ENCODE measurements at places on chromosomes 1 and 21.

DNA sequence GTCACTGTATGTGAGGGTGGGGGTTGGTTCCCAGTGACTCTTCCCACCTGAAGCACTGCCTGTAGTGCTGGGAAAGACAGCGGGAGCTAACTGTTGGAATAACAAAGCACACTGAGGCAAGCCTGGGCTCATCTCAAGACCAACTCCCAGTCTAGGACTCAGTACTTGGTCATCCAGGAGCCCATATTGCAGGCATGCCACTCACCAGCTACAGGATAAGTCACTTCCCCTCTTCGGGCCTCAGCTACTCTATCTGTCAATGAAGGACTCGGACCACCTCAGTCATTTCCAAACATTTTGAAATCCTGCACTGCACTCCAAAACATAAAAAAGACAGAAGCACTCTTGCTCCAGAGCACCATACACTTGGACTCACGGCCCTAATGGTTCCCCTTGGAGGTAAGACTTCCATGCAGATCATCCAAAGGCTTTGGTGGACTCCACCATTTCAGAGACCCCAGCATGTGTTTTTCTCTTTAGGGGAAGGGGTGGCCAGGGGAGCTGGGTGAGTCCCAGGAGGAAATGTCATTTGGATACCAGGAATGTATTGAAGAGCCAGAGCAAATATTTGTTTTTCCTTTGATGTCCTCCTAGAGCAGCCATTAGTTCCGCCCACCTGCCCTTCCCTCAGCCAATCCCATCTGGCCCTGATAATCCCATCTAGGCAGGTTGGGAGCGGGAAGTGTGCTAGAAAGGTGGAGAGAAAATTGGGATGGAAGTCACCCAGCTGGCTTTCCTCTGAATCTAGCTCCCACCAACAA lies 3.1 kb downstream of the NUAK2 start:
- DNase-seq, result peak; percentile 54

- no peak for DNase-seq
Observed at GRCh38 chr1:98382986-98383740, 278.4 kb upstream of the SNX7 start.

DNA sequence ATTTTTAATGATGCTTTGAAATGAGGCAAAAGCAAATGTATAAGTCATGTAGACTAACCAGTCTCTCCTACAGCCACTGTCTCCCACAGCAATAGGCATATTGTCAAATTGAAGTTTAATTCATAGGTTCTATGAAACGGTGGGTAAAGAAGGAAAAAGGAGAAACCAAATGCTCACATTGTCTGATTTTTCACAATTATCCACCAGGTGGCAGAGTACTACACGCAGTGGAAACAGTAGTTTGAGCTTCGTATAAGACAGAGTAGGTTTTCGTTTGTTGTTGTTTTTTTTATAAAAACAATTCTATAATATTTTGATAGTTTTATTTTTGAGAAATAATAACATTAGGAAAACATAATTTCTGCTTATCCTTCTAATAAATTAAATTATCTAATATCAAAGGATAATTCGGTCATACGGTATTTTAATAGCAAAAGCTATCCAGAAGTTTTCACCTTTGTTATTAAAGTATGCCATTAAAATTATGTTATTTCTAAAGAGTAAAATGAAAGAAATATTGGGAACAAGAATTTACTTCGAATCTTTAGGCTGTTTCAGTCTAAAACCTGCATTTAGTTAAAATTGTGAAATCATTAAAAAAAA lies 39.1 kb downstream of the TYW3 start:
- DNase-seq, result no peak

GRCh38 chr1:185463011-185463410 lies 146.0 kb upstream of the IVNS1ABP start:
- DNase-seq, result no peak

DNA sequence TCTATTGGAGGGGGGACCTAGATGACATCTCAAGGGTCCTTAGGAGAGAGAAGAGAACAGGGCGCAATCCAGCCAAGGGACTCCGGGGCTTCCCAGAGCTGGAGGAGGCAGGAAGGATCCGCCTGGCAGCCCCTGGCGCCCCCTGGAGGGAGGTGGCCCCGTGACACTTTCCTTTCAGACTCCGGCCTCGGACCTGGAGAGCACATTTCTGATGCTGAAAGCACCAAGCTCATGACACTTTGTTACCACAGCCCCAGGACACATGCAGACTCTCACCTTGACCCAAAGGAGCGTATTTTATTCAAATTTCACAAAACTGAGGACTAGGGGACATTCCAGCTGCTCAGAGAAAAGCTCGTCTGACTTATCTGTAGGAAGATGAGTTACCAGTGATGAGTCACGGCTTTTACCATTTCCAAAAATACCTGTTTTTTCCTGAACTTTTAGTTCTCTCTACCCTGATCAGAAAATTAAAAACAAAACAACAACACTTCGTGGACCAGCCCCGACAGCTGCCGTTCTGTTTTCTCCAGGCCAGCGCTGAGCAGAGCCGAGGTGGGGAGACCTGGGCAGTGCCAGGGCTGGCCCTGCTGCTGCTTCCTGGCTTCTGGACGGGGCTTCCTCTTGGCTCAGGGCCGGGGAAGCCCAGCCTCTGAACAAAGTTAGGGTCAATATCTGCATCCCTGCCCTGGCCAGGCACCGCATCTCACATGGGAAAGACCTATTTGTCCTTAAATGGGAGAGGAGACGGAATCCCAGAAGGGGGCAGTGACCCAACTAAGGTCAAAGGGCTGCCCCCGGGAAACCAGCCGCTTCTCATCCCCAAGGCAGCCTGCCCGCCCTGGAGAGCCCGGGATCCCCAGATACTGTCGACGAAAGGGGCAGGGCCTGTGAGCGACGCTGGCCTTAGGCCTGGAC lies 21.6 kb upstream of the POFUT2 start:
- DNase-seq, result peak; percentile 70

GRCh38 chr1:23216771-23217420 lies 406 bp downstream of the HTR1D start:
- DNase-seq, result no peak

- DNase-seq, result no peak
Observed at GRCh38 chr1:218718206-218718605, 373.1 kb downstream of the TGFB2 start.

GRCh38 chr1:53255031-53255430 lies 16.7 kb upstream of the MAGOH start:
- DNase-seq, result no peak

DNA sequence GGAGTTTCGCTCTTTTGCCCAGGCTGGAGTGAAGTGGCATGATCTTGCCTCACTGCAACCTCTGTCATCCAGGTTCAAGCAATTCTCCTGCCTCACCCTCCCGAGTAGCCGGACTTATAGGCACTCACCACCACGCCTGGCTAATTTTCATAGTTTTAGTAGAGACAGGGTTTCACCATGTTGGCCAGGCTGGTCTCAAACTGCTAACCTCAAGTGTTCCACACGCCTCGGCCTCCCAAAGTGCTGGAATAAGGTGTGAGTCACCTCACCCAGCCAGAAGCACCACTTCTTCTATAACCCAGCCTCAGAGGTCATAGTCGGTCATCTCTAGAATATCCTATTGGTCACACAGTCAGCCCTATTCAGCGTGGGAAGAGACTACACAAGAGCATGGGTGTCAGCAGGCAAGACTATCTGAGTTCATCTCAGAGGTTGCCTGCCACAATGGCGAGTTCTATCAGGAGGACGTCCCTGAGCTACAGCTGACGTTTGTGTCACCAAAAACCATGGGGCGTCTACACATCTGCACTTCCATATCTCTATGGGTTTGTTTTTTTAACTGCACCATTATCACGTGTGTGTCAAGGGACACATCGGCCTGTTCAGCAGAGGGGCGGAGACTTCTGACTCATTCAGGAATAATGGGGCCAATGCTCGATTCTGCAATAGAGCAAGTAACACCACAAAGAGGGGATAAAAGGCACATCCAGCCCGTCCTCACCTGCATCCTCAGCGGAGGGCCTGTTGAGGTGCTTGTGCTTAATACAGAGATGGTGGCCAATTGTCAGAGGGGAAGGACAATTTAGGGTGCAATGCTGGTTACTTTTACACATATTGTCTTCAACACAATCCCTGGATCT lies 256.3 kb upstream of the IRF2BP2 start:
- DNase-seq, result peak; percentile 58

- no peak for DNase-seq
Observed at GRCh38 chr1:2292725-2293450, 64.8 kb downstream of the SKI start.

DNA sequence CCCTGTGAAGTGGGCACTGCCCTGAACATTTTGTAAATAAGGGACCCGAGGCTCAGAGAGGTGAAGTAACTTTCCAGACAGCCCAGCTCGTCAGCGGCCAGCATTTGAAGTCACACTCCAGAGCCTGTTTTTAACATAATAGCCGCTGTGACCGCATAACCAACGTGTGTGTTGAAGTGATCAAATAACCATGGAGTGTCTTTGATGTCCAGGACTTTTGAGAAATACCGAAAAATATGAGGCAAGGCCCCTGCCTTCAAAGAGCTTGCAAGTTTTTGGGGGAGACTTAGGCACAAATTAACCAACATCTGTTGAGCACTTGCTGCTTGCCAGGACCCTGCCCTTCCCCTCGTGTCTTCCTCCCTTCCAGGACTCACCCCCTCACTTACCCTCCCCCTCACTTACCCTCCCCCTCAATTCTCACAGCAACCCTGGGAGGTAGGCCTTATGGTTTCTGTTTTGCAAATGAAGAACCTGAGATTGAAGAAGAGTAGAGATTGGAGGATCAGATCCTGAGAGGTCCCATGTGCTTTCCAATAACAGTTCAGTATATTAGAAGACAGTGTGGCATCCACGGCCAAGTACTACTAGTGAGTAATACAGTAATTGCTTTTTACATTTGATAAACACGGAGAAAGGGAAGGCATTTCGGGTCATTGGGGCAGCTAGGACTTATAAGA lies 1.3 kb upstream of the SLC16A1 start:
- peak; percentile 23 for DNase-seq

- DNase-seq, result no peak
Observed at GRCh38 chr1:37902983-37903382, 43.6 kb upstream of the MTF1 start.

DNA sequence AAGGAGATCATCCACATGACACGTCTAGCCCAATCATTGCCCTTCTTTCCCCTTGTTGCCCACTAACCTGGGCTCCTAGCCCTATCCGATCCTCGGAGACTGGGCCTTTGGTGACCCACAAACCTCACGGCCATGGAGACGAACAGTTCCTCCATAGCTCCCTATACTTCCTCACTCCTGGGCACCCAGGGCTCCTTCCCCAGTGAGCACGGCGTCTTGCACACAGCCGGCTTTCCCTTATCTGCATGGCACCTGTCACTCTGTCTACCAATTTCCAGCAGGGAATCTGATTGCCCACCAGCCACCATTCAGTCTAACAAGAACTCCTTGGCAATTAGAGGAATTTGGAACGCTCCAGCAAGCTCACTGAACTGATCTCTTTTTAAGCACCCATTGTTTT lies 3.1 kb downstream of the GNG4 start:
- DNase-seq, result no peak

DNA sequence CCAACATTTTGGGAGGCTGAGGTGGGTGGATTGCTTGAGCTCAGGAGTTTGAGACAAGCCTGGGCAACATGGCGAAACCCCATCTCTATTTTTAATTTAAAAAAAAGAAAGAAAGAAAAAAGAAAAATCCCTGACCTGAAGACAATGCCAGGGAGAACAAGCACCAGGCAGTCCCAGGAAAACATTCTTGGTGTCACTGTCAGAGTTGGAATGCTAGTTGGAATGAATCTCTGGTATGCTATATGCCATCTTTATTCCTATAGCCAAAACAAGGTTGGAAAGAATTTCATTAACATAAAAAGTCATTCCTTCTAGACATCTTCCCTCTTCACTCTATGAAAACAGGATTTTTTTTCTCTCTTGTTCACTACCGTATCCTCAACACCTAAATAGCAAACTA lies 2.8 kb downstream of the DNAJC8 start:
- DNase-seq, result no peak

- DNase-seq, result peak; percentile 25
Observed at GRCh38 chr1:201184307-201185122, 6.1 kb upstream of the IGFN1 start.

DNA sequence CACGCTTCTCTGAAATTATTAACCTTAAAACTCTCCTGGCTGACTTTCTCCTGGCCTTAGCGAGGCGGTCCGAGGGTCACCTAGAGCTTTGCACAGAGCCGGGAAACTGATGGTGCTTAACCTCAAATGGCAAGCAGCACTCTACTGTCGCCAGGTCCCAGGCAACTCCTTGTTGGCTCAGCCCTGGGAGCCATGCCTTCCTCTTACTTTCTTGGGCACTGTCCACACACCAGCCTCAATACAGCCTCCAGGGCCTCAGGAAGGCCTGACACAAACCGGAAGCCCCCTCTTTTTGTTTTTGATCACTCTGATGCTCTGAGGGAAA lies 3.8 kb downstream of the TRABD2B start:
- no peak for DNase-seq

DNA sequence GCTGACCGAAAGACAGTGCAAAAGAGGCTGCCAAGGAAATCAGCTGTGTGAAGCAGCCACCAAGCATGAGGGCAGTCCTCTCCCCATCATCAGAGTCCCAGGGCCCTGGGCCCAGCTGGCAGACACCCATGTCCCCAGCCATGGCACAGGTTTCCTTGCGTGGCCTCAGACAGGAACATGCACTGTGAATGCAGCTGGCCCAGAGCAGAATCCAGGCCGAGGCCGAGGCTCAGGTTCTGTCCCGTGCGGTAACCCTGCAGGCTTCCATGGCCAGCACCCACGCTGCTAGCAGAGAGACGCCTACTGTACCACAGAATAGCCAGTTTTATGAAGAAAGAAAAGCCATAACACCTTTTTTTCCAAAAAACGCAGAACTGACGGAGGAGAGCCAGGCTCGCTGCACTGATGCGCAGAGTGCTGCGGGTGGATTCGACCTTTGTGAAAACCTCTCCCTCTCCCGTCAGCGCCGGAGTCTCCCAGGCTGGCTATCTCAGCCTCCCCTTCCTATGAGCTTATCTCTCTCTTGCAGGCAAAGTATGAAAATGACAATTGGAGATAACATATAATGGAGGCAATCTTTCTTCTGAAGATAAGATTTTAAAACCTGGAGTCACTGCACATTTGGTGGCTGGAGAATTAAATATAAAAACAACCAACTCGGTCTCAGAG lies 106.6 kb downstream of the NPHP4 start:
- DNase-seq, result no peak

DNA sequence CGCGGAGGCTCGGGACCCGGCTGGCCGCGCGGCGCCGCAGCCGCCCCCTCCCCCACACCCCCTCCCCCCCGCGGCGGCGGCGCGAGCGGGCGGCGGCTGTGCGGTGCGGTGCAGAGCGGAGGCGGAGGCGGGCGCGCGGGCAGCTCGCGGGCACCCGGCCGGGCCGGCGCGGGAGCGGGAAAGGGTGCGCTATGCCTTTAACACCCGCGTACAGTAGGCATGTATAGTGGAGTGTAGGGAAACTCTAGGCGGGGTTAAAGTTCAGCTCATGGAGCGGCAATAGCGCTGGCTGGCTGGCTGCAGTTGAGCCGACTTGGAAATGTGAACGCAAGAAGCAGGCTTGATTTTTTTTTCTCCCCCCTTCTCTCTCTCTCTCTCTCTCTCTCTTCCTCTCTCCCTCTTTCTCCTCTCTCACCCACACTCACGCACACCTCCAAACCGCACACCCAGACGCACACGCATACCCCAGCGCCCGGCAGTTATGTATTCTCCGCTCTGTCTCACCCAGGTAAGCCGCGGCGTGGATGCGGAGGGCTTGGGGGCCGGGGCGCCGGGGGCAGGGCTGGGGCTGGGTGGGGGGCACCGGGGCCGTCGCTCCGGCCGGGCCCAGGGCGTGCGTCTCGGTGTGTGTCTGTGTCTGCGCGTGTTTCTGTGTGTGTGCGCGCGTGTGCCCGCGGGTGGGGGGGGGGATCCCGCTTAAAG lies at the start of gene NFIA:
NFIA (plus strand) TSS at position 251 of the 702 bp plus-strand sequence.
- DNase-seq, result peak; percentile 75
